ENCODE measurements at places on chromosomes 3 and 15.

DNA sequence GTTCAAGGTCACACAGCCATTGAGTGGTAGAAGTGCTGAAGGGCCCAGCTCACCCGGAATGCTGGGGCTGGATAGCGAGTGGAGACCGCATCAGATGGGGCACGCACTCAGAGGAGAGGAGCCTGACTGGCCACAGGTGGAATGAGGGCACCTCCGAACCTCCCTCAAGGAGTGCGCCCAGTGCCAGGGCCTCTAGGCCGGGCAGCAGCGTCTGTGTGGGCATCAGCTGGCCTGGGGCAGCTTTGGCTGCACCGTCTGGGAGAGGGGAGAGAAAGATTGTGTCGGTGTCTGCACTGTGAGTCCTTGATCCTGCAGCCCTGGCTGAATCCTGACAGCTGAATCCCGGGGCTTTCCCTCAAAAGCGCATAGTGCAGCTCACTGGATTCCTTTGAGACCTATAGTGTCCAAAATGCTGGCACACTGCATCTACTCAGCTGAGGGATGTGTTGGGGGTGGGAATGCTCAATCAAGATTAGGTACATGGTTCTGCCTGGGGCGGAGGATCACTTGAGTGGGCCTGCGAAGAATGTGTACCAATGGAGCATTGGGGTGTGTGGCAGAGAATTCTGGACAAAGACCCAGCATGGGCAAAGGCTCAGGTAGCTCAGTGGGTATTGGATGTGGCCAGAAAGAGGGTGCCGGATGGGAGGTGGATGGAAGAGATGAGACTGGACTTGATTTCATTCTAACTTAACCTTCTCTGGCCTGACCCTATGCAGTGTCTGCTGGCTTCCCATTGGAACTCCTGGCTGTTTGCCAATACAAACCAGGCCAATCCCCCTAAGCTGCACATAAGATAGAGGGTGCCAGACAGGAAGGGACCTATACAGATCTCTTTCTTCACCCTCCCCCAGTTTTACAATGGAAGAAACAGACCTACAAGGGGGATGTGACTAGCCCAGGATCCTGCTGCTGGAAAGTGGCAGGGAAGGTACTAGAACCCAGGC lies 950 bp downstream of the ANKDD1A start:
- DNase-seq, result no peak

DNA sequence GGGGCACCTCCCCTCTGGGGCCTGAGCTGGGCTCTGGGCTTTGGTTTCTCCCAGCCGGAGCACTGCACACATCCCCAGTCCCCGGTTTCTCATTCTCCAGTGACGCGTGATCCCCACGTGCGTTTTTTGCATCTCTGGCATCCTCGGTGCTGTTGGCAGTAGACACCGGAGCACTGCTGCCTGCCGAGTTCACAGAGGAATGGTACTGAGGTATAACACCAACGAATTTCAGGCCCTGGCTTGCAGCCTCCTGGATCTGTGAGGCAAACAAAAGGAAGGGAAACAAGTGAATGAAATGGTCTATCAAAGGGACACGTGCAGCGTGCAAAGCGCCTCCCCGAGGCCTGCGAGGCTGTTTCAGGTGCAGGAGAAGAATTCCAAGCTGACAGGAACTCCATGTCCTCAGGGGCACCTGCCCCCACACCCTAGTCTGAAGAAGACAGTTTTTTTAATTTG lies 112.9 kb downstream of the OXNAD1 start:
- DNase-seq, result no peak

- peak; percentile 67 for DNase-seq
These were observed 7.0 kb downstream of the ADIPOQ start for GRCh38 chr3:186849374-186849975.

DNA sequence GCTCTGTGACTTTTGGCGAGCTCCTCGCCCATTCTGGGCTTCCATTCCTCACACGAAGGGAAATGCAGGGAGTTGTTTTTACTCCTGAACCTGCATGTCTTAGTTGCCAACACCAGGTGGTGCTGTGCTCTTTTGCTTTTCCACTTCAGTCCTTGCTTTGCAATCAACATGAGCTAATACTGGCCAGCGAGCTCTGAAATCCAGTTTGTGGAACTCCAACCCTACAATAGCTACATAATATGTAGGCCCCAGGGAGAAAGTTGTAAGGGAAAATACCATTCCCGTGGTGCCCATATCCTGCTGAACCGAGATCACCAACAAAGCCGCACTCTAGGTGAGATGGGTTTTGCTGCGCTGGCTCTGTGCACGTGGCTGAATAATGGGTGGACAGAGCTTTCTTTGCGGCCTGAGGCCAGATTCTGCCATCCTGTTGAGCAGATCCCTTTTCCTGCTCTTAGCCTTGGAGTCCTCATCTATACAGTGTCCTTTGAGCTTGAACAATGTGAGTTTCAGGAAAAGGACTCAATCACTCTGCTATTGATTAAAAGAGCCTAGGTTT lies 25.0 kb downstream of the LSM3 start:
- DNase-seq, result peak; percentile 64

- no peak for DNase-seq
These were observed at the start of gene ADPRH for GRCh38 chr3:119579366-119580066. ADPRH (plus strand) TSS chr3:119579492; CDS start chr3:119582170, 2,678 bp downstream.

DNA sequence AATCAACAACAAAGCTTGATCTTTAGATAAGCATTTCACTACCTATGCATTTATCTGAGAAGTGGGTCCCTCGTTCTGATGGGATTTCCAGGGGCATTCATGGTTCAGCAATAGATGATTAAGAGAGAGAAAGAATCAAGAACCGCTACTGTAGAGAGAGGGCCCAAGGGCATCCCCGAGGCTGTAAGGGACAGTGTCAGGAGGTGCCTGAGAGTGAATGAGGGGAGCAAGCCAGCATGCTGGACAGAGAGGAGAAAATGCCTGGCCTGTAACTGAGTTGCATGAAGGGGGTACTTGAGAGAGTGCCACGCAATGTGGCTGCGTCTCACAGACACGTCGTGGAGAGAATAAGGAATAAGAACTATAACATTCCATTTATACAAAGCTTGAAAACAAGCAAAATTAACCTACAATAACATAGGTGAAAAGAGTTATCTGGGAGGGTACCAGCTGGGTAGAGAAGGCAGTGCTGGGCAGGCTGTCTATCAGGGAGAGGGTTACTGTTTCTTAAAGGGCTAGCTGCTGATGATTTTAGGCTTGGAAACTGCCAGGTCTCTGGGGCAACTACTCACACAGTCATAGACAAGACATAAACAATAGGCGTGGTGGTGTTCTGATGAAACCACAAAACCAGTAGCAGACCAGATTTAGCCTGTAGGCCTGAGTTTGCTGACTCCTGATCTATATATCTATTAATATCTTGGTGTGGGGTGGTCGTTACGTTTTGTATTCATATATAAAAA lies 374.6 kb upstream of the CFAP20DC start:
- no peak for DNase-seq
